ENCODE measurements at places on chromosomes 1 and 21. TPM values are rescaled to one million over a fixed set of nuclear protein-coding genes. Genes with fewer than 3 reads are reported as not detected.

GRCh38 chr1:56774067-56774609 lies 45.1 kb downstream of the FYB2 start:
- DNase-seq: no peak
- no peaks in the 10 kb centered on the region for H3K27me3 ChIP-seq
- H3K36me3 ChIP-seq: no peaks in the 10 kb centered on the region

GRCh38 chr1:22633697-22634463 lies 2.5 kb upstream of the C1QA start:
- DNase-seq: no peak
- H3K27ac ChIP-seq: no peak overlapping the region
- no peak overlapping the region for H3K4me3 ChIP-seq
- no peaks in the 10 kb centered on the region for H3K36me3 ChIP-seq

GRCh38 chr1:37476460-37477197 lies 2.2 kb downstream of the ZC3H12A start:
- H3K27me3 ChIP-seq: no peaks in the 10 kb centered on the region
- H3K4me3 ChIP-seq: peak overlapping the region; percentile 5

- peaks cover 18% of the 10 kb centered on the region for H3K4me1 ChIP-seq
- no peaks in the 10 kb centered on the region for H3K36me3 ChIP-seq
- DNase-seq: peak; percentile 80
- H3K27me3 ChIP-seq: peaks cover 14% of the 10 kb centered on the region
Observed at GRCh38 chr1:204151552-204152309, at the start of gene ETNK2. Gene ETNK2, minus strand, starts transcription at chr1:204152044. Its CDS starts 192 bp downstream, at chr1:204151852.

DNA sequence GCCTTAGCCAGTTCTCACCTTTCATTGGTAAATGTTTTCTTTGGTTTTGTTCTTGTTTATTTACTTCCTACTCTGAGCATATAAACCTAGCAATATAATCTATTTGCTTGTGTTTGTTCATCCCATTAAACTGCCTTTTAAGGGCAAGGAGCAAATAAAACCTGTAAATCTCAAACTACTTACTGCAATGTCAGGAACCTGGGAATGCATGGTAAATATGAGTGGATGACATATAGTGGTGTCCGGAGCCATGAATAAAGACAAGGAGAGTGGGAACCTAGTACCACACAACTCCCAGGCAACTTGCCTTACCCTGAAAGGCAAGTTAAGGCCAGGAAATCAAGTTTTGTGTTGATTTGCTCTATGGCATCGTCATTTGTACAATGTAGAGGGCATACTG lies 1133.7 kb upstream of the NCAM2 start:
- no peaks in the 10 kb centered on the region for H3K4me1 ChIP-seq
- no peak for DNase-seq
- no peaks in the 10 kb centered on the region for H3K36me3 ChIP-seq
- H3K27ac ChIP-seq: no peak overlapping the region

GRCh38 chr1:178172939-178173338 lies 79.0 kb downstream of the RASAL2 start:
- no peaks in the 10 kb centered on the region for H3K27me3 ChIP-seq
- H3K27ac ChIP-seq: no peak overlapping the region

DNA sequence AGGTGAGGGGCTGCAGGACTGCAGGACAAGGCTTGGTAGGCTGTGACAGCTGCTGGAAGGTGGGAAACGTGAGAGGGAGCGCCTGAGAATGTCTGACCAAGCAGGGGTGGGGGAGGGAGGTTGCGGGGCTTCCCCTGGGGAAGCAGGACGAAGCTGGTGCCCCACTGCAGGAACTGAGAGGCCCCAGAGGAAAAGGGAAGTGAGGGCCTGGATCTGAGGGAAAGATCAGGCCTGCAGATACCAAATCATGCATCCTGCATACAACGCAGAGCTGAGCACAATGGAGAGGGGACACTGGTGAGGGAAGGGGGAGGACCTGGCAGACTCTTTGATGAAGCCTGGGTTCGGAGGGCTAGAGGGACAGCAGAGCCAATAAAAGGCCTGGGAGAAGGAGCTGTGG lies 65.7 kb upstream of the BACE2 start:
- H3K27me3 ChIP-seq: no peaks in the 10 kb centered on the region
- no peak overlapping the region for H3K27ac ChIP-seq
- H3K4me3 ChIP-seq: no peak overlapping the region
- H3K4me1 ChIP-seq: peaks cover 9% of the 10 kb centered on the region

DNA sequence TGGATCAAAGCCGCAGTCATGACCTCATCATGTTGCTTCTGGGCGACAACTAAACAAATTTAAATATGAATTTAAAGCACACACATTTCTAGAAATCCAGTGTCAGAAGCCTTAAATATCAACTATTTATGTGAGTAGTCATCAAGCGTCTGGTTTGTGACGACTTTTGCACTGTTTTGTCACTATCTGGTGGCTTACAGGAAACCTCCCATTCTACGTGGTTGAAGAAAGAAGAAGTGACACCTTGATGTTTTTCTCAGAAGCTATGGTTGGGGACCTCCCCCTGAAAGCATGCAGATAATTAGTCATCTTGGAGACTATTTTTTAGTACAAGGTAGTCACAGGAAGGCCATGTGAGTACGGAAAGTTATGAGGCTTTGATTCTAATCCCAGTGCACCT lies 58.5 kb downstream of the TENT5C start:
- no peaks in the 10 kb centered on the region for H3K36me3 ChIP-seq
- H3K4me3 ChIP-seq: no peak overlapping the region
- no peak overlapping the region for H3K27ac ChIP-seq
- H3K4me1 ChIP-seq: no peaks in the 10 kb centered on the region

DNA sequence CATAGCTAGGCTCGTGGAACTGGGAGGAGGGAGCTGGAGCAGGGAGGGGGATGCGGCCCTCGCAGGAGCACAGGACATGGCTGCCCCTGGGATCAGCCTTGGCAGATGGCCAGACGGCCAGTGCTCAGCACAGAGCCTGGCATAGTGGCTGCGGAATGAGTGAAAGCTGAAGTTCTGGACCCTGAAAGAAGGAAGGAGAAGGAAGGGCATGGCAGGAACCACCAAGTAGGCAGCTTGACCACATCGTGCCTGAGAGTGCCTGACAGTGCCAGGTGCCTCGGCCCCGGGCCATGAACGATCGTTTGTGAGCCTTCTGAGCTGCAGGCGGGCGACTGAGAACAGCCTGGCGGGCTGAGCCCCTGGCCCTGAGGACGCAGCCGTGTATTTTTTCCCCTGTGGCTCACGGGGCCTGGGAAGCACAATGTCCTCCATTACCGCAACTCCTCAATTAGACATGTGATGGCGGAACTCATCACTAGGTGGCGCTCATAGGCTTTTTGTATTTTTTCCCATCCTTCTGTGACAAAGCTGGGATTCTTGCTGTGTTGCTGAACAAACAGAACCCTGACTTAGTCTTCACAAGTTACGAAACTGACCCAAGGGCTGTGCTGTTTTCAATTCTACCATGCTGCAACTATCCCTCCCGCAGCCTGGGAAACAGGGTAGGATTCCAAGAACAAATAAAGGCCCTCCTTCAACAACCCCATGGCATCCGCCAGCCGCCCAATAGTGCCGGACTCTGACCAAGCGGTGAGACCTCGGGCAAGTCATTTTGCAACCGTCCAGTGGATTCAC lies 29.9 kb upstream of the TMEM61 start:
- peak; percentile 89 for DNase-seq
- H3K4me3 ChIP-seq: peak overlapping the region; percentile 2
- peaks cover 2% of the 10 kb centered on the region for H3K27me3 ChIP-seq
- peak overlapping the region; percentile 69 for H3K27ac ChIP-seq
- no peaks in the 10 kb centered on the region for H3K36me3 ChIP-seq

DNA sequence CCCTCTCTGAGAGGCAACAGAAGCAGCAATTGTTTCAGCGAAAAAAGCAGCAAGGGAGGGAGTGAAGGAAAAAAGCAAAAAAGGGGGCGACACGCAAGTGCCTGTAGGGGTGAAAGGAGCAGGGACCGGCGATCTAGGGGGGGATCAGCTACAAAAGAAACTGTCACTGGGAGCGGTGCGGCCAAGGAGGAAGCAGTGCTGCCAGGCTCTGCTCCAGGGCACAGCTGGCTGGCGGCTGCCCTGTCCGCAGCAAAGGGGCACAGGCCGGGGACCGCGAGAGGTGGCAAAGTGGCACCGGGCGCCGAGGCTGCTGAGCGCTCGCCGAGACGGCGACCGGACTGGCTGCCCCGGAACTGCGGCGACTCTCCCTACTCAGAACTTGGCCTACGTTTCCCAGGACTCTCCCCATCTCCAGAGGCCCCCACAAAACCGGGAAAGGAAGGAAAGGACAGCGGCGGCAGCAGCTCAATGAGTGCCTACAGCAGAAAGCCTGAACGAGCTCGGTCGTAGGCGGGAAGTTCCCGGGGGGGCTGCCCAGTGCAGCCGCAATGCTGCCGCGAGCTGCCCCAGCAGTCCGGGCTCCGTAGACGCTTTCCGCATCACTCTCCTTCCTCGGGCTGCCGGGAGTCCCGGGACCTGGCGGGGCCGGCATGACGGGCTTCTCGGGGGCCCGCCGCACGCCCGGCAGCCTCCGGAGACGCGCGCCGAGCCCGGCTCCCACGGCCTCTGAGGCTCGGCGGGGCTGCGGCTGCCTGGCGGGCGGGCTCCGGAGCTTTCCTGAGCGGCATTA lies 1.0 kb upstream of the CDKN2C start:
- H3K4me3 ChIP-seq: peak overlapping the region; percentile 67
- peak overlapping the region; percentile 83 for H3K27ac ChIP-seq
- DNase-seq: no peak
- H3K4me1 ChIP-seq: peaks cover 10% of the 10 kb centered on the region

DNA sequence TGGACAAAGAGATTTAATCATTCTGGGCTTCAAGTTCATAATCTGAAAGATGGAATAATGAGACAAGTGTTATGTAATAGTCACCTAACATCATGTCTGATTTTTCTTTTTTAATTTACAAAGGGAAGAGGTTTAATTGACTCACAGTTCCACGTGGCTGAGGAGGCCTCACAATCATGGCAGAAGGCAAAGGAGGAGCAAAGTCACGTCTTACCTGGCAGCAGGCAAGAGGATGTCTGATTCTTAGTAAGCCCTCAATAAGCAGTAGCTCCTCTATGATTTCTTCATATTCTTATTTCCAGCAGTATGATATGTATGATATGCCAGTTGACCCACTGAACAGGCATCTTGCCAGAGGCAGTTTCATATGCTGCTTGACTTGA lies 152.7 kb downstream of the S1PR1 start:
- H3K27ac ChIP-seq: no peak overlapping the region
- no peak overlapping the region for H3K4me3 ChIP-seq
- H3K36me3 ChIP-seq: no peaks in the 10 kb centered on the region
- H3K4me1 ChIP-seq: no peaks in the 10 kb centered on the region
- no peak for DNase-seq
- no peaks in the 10 kb centered on the region for H3K27me3 ChIP-seq

GRCh38 chr21:20010691-20011200 lies 987.5 kb upstream of the NCAM2 start:
- peak; percentile 35 for DNase-seq
- H3K4me3 ChIP-seq: no peak overlapping the region
- no peak overlapping the region for H3K27ac ChIP-seq
- no peaks in the 10 kb centered on the region for H3K36me3 ChIP-seq
- H3K27me3 ChIP-seq: no peaks in the 10 kb centered on the region
- peaks cover 3% of the 10 kb centered on the region for H3K4me1 ChIP-seq

DNA sequence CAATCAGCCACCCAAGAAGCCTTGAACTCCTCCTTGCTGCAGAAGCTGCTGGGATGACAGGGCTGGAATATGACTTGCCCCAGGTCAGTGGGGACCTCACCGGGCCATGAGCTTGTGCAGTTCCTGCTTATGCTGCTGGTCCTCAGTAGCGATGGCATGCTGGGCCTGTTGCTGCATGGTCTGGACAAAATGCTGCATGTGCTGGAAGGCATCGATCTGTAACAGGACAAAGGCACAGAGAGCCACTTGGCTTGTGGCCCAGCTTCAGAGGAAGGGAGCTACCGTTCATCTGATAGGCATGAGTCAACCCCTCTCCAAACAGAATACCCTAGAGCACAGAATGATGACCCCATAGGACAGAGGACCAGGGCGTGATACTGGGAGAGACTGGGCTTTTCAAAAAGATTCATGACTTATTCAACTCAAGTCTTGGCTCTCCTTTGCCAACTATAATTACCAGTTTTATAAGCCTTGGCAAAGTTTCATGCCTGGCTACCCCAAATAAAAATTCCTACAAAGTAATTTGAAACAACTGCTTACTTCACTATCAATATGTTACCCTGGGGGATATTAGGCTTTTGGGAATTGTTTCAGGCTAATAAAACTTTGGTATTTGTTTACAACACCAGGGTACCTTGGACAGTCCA lies 34.7 kb upstream of the EXOSC10 start:
- peaks cover 16% of the 10 kb centered on the region for H3K4me1 ChIP-seq
- H3K27ac ChIP-seq: no peak overlapping the region
- no peak for DNase-seq

DNA sequence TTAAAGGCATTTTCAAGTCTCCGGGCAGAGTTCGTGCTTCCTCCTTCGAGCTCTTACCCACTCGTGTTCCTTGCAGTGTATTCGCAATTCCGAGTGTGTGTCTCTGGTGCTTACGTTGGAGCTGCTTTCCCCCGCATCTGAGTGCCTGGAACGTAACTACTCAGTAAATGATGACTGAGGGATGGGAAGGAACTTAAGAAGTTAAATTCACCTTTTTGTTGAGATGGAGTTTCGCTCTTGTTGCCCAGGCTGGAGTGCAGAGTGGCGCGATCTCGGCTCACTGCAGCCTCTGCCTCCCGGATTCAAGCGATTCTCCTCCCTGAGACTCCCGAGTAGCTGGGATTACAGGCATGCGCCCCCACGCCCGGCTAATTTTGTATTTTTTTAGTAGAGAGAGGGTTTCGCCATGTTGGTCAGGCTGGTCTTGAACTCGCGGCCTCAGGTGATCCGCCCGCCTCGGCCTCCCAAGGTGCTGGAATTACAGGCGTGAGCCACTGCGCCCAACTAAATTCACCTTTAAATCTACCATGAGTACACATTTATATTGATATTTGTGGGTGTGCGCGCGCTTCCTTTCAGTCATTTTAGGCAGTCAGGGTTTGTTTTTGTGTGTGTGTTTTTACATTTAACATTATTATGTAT lies 837 bp downstream of the NDUFS5 start:
- peak overlapping the region; percentile 99 for H3K27ac ChIP-seq
- no peaks in the 10 kb centered on the region for H3K27me3 ChIP-seq
- H3K36me3 ChIP-seq: peaks cover 26% of the 10 kb centered on the region
- peak overlapping the region; percentile 84 for H3K4me3 ChIP-seq
- DNase-seq: no peak

The C21orf58 gene
- total RNA-seq: 4.0 TPM

The HNRNPCL4 gene
- not detected for total RNA-seq

The SIKE1 gene
- 60.4 TPM for total RNA-seq

The FMN2 gene
- 0.27 TPM for total RNA-seq

The CXADR gene
- 0.44 TPM for total RNA-seq

The REN gene
- total RNA-seq: not detected

The USH2A gene
- total RNA-seq: 0.40 TPM
